ENCODE measurements at places on chromosomes 3 and 15.

- DNase-seq: no peak
Observed at GRCh38 chr3:179603831-179604230, 607 bp downstream of the MRPL47 start.

DNA sequence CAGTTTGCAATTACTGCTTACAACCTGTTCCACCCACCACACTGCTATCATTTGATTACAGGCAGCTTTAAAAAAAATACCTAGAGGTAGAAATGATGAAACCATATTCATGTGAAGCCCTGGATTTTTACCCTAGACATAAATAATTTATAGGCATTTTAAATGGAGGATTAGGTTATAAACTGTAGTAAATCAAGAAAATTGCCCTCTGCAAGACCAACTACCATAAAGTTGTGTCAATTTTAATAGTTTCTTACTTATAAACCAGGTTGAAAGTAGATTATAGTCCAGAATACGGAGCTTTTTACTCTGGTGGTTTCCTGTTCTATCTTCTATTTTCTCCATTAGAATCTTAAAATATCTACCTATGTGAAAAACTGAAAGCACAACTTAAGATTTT is 13.9 kb downstream of the TNIK start:
- no peak for DNase-seq

DNA sequence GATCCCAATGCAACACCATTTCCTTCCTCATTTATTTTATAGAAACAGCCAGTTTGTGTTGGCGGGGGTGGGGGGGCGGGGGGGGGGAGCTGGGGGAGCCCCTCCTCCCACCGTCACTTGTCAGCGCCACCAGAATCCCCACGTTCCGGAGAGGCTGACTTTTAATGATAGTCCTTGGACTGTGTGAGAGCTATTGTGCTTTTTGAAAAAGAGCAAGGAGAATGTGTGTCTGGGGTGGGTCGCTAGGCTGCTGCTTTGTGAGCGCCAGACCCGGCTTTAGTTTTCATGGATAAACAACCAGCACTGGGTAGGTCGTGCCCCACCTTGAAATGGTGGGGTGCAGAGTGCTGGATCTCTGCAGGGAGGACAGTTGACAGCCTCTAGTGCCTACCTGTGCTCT is 135.0 kb upstream of the ONECUT1 start:
- DNase-seq: no peak

DNA sequence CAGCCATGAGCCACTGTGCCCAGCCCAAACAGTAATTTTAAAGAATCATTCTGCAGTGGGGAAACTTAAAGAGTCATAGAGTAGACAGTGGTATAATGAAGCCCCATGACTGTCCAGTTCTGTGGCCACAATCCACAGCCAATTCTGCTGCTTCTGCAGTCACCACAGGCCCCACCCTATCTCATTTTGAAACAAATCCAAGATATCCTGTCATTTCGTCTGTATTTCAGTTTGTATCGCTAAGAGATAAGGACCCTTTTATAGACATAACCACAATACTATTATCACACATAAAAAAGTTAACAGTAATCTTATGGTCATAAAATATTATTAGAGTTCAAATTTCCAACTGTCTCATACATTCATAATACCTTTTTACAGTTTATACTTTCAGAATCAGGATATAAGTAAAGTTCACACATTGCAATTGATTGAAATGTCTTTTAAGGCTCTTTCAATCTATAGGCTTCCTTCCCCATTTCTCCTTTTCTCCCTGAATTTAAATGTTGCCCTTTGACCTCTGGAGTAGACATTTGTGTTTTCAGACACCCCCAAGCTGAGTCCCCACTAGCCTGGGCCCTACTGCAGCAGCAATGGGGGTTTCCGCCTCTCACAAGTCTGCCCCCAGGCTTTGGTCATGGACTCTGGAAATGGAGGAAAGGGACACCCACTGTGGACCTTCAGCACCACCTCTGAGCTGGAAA is 4.2 kb upstream of the NUP210 start:
- no peak for DNase-seq

- no peak for DNase-seq
Observed at GRCh38 chr3:41026394-41027177, 172.7 kb upstream of the CTNNB1 start.

DNA sequence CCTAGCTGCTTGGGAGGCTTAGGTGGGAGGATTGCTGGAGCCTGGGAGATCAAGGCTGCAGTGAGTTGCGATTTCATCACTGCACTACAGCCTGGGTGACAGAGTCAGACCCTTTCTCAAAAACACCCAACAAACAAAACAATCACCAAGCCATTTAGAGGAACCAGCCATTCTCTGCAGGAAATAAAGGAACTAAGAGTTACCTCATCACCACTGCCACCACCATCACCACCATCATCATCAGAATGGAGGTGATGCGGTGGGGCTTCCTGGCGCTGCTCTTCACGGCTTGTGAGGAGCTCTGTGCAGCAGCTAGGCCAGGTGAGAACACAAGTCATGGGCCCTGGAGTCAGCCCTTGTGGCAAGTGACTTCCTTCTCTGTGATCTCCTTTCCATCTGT is 37.7 kb upstream of the KLHL25 start:
- DNase-seq: no peak

- no peak for DNase-seq
Observed at GRCh38 chr3:31600431-31600830, 67.7 kb downstream of the STT3B start.

DNA sequence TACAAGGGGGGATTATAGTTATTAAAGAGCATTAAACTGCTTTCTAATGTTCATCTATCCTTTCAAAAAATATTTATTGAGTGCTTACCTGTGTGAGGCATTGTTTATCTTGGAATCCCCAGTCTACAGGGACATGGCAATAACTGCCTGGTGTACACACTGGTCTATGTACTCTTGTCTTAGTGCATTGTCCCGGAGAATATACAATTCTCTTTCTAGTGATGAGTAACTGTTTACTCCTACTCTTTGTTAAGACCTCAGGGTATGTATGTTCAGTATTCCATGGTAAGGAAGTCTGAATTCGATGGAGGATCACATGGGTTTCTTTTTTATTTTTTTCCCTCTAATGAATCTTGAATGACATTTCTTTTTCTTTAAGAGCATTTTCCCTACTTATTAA is 772.4 kb upstream of the NR2F2 start:
- DNase-seq: no peak

- DNase-seq: no peak
Observed at GRCh38 chr15:96232335-96232734, 98.2 kb upstream of the NR2F2 start.

DNA sequence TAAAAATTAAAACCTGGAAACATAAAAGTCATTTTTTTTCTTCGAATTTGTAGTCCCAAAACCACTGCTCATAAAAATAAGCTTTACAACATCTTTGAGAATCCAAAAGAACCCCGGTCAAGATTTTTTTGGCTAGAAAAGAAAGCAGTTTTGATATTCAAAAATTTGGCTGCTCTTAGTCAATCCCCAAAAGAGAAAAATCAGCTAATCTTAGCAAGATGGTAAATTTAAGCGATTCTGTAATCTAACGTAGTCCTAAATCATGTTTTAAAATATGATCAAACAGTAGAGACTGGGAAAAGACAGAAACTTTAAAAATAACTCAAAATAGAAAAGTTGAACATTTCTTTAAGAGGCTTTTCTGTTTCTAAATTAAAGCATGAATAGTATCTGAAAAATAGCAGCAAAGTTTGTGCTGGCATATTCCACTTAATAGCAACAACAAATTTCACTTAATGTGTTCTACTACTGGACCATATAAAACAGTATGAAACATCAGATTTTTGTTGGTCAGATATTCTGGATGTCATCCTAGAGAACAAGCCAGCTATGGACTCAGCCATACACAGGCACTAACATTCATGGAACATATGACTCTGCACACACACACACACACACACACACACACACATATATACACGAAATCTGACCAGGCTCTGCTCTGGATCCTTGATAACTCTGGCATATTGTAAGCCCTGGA is 19.1 kb upstream of the NR2F2 start:
- no peak for DNase-seq

GRCh38 chr15:70249616-70250015 is 151.9 kb upstream of the TLE3 start:
- DNase-seq: no peak

- no peak for DNase-seq
Observed at GRCh38 chr15:65646486-65646885, 24.7 kb downstream of the SLC24A1 start.

- DNase-seq: no peak
Observed at GRCh38 chr3:21462141-21462540, 288.9 kb downstream of the ZNF385D start.

GRCh38 chr3:142450189-142450588 is 2.4 kb upstream of the XRN1 start:
- DNase-seq: no peak

DNA sequence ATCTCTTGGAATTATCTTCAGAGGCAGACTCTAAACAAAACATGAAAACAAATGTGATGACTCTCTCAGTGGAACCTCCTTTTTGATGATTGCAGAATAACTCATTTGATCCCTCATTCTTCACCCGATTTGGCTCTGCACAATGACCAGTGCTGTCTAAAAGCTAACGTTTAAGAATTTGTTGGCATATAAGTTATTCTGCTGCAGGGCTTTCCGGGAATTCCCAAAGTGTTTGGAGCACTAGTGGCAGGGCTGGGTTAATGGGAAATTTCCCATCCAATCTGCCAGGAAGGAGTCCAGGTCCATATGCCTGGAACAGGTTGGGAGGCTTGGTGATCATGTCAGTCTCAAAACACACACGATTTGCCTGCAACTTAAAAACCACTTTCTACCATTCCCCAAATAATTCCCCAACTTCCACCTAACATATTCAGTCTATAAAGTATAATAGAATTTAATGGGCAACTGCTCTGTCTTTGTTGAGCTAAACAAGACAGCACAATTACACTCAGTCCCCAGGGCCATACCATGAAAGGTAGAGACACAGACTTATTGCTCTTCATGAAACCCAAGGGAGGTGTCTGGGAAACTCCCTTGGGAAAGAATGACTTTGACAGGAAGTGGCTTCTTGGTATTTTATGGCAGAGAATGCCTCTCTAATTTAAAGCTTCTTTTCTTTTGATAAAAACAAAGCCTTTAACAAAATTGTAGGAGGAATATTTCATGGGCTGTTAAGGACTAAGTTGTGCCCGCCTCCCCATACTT is 38.0 kb downstream of the ARRDC4 start:
- no peak for DNase-seq

DNA sequence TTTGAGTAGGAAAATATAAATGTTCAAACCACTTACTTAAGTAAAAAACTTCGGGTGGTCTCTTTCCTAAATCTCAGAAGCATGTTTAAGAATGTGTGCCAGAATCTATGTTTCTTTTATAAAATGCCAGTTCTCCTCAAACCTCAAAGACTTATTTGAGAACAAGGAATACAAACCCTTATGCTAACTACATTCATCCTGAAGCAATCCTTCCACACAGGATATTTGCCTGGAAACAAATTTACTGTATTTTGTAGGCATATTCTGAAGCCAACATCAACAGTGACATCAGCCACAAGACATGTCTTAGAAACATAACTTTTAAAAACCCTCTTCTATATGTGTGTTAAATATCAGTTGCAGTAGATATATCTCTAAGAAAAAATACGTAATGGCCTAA is 1077.0 kb downstream of the ROBO1 start:
- DNase-seq: no peak

DNA sequence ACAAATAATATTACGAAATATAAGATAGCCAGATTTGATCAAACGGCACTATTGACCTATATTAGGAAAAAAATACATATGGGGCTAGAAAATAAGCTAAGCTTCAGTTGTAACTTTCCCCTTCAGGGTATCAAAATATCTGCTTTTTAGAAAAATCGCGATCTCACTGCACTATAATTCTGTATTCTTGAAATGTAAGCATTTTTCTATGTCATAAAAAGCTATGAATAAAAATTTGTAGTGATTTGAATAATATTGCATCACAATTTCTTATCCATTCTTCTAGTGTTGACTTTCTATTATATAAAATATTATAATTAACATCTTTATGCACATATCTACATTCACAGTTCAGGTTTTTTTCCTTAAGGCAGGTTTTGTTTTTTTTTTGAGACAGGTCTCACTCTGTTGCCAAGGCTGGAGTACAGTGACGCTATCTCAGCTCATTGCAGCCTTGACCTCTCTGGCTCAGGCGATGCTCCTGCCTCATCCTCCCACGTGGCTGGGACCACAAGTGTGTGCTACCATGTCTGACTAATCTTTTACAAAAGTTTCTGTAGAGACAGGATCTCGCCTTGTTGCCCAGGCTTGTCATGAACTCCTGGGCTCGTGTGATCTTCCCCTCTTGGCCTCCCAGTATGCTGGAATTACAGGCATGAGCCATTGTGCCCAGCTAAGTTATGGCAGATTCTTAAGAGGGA is 21.6 kb downstream of the EMC4 start:
- DNase-seq: no peak

- DNase-seq: no peak
Observed at GRCh38 chr3:153113541-153113940, 48.5 kb upstream of the RAP2B start.

DNA sequence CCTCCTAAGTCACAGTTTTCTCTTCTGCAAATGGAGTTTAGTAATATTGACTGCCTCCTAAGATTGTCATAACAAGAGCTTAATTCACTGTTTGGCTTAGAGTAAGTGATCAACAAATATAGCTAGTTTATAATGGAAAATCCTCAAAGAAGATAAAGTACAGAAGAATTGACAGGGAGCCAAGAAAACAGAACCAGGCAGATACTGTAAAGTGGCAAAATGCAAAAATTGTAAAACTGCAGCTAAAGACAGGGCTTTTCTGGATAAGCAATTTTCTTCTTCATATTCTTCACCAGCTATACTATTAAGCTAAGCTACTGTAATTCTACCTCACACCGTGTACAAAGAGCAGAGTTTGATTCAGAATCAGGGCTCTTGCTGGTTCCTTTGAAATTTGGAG is 148.6 kb downstream of the ARPP21 start:
- no peak for DNase-seq

DNA sequence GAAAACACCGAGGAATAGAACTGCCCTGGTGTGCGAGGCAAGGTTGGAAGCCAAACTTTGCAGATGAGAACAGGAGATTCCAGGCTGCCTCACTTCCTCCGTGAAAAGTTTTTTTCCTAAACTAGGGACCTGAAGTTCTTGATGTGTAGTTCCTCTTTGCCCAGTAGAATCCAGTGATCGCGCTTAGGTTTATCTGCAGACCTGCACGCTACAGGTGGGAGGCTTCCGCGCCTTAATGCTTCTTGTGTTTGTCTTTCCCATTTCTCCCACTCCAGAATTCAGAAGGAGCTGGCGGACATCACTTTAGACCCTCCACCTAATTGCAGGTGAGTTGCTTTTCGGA is 5.4 kb downstream of the UBE2E1 start:
- DNase-seq: peak; percentile 13

DNA sequence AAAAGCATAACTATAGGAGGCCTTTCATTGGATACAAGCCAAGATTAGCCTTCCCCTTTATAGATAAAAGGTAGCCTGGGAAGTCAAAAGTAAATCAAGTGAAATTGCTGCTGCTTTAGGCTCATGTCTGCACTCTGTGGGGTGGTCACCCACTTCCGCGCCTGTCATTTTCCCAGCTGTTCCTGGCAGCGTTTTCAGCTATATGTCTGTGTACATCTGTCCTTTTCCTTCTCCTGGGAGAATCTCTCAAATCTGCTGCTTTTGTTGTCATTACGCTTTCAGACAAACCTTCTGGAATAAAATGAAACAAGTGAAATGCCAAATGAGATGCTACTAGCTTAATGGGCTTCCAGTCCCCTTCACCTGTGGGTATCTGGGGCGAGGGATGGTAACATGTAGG is 211.8 kb downstream of the MCTP2 start:
- no peak for DNase-seq

- no peak for DNase-seq
Observed at GRCh38 chr3:88147261-88147660, 2.5 kb upstream of the C3orf38 start.

- no peak for DNase-seq
Observed at GRCh38 chr15:99635794-99636193, 70.0 kb downstream of the MEF2A start.
